CD4-positive, alpha-beta memory T cell (primary cell): ENCODE measurements at places on chromosomes 5 and 9.

DNA sequence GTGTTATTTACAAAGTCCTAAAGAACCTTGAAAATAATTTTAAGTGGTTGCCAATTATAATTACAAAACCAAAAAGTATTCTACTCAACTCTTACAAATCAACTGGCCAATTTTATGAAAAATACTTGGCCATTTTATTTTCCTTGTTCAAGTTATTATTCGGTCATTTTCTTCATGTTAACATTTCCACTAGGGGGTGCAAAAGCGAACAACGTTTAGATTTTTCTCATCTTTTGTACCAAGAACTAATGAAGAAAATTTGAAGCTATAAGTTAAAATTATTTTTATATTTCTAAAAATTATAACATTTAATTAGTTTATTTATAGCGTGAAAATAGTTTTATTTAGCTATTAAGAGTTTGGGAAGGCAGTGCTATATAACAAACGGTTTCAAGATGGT, 1453.3 kb downstream of the MAT2B start:
- H3K27me3 ChIP-seq: no peaks in the 10 kb centered on the region
- no peaks in the 10 kb centered on the region for H3K4me1 ChIP-seq
- H3K27ac ChIP-seq: no peak overlapping the region
- H3K4me3 ChIP-seq: no peak overlapping the region
- H3K36me3 ChIP-seq: no peaks in the 10 kb centered on the region

- H3K27ac ChIP-seq: no peak within 1 kb of the TSS
- no peaks in the 10 kb centered on the region for H3K36me3 ChIP-seq
- no peak within 1 kb of the TSS for H3K4me3 ChIP-seq
- no peak for DNase-seq
- peaks cover 50% of the 10 kb centered on the region for H3K4me1 ChIP-seq
These were observed at the start of gene FYB1 for GRCh38 chr5:39219437-39219836. Gene FYB1, minus strand, starts transcription at chr5:39219563. Its CDS starts 16,603 bp downstream, at chr5:39202960.

- H3K36me3 ChIP-seq: no peaks in the 10 kb centered on the region
- no peak overlapping the region for H3K4me3 ChIP-seq
- no peaks in the 10 kb centered on the region for H3K27me3 ChIP-seq
These were observed 54.0 kb upstream of the CTSL start for GRCh38 chr9:87671925-87672324.

GRCh38 chr9:38227061-38227540, 158.1 kb upstream of the SHB start:
- H3K27me3 ChIP-seq: no peaks in the 10 kb centered on the region
- peak; percentile 47 for DNase-seq
- no peaks in the 10 kb centered on the region for H3K36me3 ChIP-seq
- no peak overlapping the region for H3K4me3 ChIP-seq

DNA sequence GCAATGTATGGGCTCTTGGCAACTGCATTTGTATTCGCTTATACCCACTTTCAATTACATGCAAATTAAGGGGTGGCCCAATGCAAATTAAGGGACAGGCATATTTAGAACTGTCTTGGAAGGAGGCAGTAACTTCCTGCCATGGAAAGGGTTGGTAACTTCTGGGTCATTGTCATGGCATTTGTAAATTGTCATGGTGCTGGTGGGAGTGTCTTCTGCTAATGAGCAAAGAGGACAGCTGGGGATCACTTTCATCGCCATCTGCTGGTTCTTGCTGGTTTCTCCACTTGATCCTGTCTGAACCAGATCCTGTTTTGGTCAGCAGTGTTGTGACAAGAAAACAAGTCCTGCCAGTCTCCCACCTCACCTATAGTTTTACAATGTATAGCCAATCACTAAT, 23.3 kb upstream of the UGT3A2 start:
- no peak overlapping the region for H3K4me3 ChIP-seq
- no peaks in the 10 kb centered on the region for H3K27me3 ChIP-seq
- H3K27ac ChIP-seq: no peak overlapping the region

DNA sequence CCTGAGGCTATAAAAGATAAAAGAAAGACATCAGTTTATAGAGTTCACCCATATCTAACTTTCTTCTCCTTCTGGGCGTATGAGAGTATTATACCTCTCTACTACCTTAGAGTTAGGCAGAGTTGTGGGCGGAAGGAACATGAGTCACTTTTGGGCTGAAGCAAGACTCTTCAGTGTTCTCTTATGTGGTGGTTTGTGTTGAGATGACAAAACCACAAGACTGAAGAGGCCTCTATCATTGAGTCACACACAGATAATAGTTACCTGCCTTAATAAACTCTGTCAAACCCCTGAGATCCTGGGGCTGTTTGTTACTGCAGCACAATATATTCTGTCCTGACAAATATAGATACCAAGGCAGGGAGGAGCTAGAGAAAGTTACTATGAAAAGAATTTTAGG, 184.2 kb downstream of the EFNA5 start:
- H3K27me3 ChIP-seq: no peaks in the 10 kb centered on the region
- H3K27ac ChIP-seq: no peak overlapping the region
- peak; percentile 22 for DNase-seq

- H3K4me1 ChIP-seq: peaks cover 65% of the 10 kb centered on the region
- H3K36me3 ChIP-seq: peaks cover 48% of the 10 kb centered on the region
- no peak for DNase-seq
- no peaks in the 10 kb centered on the region for H3K27me3 ChIP-seq
- no peak overlapping the region for H3K27ac ChIP-seq
- H3K4me3 ChIP-seq: no peak overlapping the region
These were observed 12.4 kb upstream of the PHYHD1 start for GRCh38 chr9:128908372-128908771.

- no peak overlapping the region for H3K4me3 ChIP-seq
- no peaks in the 10 kb centered on the region for H3K27me3 ChIP-seq
- no peaks in the 10 kb centered on the region for H3K4me1 ChIP-seq
- no peaks in the 10 kb centered on the region for H3K36me3 ChIP-seq
These were observed 241.2 kb upstream of the TNC start for GRCh38 chr9:115359017-115359780.

DNA sequence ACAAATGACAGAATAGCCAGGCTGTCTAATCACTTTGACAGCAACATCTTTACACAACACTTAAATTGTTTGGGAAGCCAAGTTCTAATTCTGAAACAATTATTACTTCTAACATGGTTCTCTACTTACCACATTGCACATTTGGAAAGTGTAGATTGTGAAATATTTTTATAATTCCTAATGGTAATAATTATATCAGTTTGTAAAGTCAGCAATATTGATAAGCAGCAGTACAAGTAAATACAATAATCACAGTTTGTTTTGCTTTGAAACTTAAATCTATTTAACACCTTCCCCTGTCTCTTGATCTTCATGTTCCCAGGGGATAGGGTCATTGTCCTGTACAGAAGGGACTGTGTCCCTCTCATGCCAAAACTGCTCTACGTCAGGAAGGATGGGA, 1.4 kb downstream of the GPR151 start:
- no peaks in the 10 kb centered on the region for H3K4me1 ChIP-seq
- H3K27ac ChIP-seq: no peak overlapping the region
- no peaks in the 10 kb centered on the region for H3K27me3 ChIP-seq
- no peak overlapping the region for H3K4me3 ChIP-seq
- peaks cover 15% of the 10 kb centered on the region for H3K36me3 ChIP-seq
- DNase-seq: no peak

DNA sequence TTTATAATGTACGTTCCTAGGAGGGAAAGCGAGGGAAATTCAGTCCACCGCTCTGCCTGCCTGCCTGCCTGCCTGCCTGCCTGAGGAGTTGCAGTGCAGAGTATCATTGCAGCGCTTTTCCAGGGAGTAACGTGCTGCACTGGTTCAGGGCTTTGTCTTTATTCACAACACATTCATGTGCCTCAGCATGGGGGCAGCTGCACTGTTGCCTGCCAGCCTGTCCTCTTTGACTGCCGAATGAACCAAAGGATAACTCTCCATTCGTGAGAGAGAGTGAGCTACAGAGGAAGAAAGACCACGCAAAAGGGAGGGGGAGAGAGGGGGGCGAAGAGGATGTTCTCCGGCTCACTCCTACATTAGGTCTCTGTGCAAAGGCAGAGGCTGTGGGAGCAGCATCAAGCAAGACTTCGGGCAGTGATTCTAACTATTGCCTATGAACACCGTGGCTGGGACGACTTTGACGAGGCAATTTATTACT, 791.2 kb downstream of the MAT2B start:
- H3K36me3 ChIP-seq: no peaks in the 10 kb centered on the region
- no peak overlapping the region for H3K27ac ChIP-seq
- no peaks in the 10 kb centered on the region for H3K4me1 ChIP-seq
- no peak for DNase-seq
- H3K27me3 ChIP-seq: no peaks in the 10 kb centered on the region
- H3K4me3 ChIP-seq: no peak overlapping the region
